Stimulated activated CD8-positive, alpha-beta memory T cell treated with anti-CD3 and anti-CD28 coated beads, Interleukin-4, amount 100 ng/mL, for 1 hour (primary cell): ENCODE measurements at places on chromosomes 11 and 22.

DNA sequence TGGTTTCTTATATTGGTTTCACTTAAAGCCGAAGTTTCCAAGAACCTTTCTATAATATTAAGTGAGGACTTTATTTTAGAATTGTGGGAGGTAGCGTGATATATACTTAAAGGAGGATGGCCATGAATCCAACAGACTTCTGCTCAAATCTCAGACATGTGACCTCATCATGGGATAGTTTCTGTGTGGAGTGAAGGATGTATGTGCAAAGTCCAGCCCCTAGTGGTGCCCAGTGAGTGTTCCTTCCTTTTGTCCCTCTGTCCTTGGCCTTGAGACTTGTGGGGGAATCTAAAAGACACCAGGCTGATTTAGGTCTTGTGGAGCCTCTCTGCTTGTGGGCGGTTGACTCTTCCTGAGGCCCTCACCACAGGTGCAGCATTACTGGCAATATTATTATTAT, 43.7 kb downstream of the BARX2 start:
- DNase-seq: no peak

- no peak for DNase-seq
These were observed 108.2 kb downstream of the SIK3 start for GRCh38 chr11:116990061-116990473.

DNA sequence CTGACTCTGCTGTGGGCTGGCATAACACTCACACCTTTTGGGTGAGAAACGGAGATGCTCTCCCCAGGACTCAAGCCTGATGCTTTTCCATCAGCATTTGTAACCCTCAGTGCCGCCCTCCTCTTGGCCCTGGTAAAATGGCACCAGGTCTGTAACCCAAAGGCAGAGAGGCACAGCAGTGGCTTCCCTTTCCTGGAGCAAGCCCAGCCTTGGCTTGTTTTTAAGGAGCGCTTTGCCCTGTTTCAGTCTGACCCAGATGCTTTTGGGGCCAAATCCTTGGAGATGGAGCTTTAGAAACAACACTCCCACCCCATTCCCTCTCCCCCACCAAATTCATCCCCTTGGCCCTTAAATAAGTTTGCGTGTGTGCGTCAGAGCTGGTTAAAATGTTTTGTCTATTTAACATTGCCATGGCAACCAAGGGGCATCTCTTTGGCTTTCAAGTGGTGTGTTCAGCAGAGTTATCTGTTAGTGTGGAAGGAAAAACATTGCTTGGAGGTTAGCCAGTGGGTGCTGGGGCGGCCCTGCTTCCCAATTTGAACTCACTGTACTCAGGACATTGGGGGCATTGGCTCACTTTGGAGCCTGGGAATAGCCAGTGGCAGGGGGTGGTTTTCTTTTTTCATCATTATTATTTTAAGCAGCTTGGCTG, 134.1 kb downstream of the NAV2 start:
- no peak for DNase-seq

DNA sequence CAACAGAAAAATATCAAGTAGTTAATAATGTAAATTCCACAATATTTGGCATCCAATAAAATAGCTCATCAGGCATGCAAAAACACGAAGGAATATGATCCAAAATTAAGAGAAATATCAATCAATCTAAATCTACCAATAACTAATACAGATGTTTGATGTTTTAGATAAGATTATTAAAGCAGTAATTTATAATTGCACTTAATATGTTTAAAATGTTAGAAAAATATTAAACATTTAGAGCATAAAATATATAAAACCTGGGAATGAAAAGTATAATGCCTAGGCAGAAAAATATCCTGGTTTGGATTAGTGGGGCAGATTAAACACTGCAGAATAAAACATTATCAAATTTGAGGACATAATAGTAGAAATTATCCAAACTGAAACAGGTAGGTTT, 879.9 kb downstream of the FAM181B start:
- DNase-seq: no peak

GRCh38 chr22:30326255-30326705, 461 bp downstream of the TBC1D10A start:
- DNase-seq: no peak

- DNase-seq: no peak
These were observed 15.1 kb downstream of the GDPD5 start for GRCh38 chr11:75510723-75511019.

- no peak for DNase-seq
These were observed 86.1 kb downstream of the GRIA4 start for GRCh38 chr11:105696000-105696399.

DNA sequence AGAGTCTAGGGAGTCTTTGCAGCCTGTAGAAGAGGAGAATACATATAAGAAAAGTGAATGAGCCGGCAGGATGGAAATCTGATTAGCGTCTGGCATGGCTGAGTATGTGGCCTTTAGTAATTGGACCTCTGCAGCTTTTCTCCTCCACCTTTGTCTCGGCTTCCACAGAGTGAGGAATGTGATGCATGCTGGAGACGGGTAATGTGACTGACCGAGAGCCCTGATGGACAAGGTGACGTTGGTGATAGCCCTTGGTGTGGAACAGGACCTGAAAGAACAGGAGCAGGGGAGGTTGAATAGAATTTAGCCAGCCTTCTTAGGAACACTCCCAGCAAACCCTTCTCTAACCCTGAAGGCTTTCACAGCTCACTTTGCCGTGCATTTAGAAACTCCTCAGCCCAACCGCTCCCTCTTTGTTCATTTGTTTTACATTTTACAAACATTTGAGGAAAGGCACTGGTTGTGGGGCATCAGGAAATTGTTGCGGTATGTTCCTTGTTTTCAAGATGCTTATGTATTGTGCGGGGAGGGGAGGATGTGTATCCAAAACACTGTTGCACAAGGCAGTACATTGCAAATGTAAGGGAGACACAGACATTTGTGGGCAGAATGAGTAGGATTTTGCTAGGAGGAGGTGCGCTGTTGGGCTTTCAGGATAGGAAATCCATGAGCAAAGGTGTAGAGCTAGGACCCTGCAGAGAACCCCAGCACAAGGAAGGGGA, 6.9 kb downstream of the GTPBP1 start:
- no peak for DNase-seq

DNA sequence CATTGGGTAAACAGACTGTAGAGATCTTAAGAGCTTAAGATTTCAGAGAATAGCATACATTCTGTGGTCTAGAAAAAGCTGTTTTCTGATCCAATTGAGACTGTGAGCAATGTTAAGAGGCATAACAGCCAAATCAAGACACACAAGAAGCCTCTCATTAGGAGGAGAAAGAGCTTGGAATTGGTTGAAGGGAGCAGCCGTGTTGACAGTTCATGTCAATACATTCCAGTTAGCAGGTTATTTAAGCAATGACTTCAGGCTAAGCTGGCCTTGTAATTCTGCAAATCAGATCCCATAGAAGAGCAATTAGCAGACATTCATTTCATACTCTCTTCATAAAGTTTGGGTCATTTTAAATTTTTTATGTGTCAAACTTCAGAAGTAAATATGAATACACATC, 50.9 kb downstream of the ETS1 start:
- no peak for DNase-seq

- no peak for DNase-seq
These were observed 73.6 kb downstream of the RPL27A start for GRCh38 chr11:8756201-8756600.

GRCh38 chr11:133953999-133954398, 2.8 kb downstream of the IGSF9B start:
- no peak for DNase-seq

- DNase-seq: no peak
These were observed 5.3 kb downstream of the BIRC3 start for GRCh38 chr11:102322560-102322959.

DNA sequence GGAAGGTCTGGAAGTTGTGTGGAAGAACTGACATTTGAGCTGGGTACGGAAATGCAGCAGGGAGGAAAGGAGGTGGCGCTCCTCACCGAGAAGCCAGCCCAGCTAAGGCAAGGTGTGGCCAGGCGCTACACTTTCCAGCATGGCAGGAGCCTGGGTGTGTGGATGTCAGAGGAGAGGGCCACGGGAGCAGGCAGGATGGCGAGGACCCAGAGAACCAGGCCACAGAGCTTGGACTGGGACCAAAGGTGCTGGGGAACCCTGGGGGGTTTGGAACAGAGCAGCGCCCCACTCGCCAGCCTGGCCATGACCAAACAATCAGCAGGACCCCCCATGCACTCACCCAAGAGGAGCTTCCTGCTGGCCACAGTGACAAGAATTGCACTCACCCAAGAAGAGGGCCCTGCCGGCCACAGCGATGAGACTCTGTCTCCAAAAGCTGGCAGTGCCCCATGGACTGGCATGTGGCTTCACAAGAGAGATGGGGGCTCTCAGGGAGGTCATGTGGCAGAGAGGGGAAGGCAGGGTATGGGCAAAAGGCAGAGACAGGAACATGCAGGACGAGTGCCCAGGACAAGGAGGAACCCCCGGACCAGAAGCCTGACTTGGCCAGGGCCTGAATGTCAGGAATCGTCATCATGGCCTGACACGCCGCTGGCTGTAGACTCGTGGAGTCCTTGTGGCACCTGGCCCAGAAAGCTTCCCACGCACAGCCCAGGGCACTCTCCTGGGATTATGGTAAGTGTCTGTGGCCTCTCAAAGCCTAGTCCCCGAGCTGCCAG, 45.4 kb downstream of the IGF2 start:
- no peak for DNase-seq

- no peak for DNase-seq
These were observed 239.0 kb upstream of the CCDC179 start for GRCh38 chr11:23099256-23099655.

- no peak for DNase-seq
These were observed 35.9 kb upstream of the MMP20 start for GRCh38 chr11:102661040-102661439.

DNA sequence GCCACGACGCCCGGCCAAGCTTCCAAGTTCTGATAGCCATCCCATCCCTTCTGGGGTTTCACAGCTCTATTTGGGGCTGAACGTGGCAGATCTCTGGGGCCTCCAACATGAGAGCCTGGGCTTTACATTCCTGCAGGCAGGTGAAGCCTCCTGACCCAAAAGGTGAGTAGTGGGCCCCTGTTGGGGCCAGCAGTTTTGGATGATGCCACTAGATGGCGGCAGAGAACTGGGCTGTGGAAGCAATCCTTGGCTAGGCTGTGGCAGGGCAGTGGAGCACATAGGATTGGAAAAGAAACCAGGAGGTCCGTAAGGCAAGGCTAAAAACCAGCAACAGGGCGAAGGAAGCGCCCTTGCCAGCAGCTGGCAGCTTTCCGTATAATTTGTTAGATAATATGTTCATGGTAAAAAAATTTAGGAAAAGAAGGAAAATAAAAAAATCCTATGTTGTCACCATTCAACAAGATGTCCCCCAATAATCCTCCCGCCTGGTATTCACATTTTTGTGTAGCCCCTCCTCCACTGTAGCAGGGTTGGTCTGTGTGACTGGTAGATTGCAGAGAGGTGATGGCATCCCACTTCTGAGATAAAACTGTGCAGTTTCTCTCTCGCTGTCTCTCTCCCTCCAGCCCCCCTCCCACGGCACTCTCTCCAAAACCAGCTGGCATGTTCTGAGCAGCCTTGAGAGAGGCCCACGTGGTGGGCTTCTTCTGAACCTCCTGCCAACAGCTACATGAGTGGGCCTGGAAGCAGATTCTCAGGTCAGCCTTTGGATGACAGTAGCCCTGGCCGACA, 43.6 kb upstream of the OR4B1 start:
- DNase-seq: peak; percentile 7

GRCh38 chr11:350723-351255, 18.5 kb upstream of the B4GALNT4 start:
- no peak for DNase-seq

DNA sequence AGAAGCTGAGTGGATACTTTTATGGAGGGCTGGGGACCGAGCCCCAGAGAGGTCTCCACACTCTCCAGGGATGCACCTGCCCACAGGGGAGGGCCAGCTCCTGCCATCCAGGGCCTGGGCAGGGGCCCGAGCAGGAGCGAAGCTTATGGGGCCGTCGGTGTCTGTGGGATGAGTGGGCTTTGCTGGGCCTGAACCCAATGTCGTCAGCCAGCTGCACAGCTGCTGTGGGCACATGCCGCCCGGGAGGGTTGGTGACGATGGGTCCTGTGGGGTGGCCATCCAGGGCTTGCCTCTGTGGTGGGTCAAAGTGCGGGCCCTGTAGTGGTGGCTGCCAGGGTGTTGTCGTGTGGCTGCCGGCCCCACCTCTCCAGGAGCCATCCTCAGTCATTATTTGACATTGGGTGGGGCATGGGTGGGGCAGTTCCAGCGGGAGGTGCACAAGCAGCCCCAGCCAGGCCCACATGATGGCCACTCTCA, 447.1 kb downstream of the TBC1D22A start:
- DNase-seq: no peak

DNA sequence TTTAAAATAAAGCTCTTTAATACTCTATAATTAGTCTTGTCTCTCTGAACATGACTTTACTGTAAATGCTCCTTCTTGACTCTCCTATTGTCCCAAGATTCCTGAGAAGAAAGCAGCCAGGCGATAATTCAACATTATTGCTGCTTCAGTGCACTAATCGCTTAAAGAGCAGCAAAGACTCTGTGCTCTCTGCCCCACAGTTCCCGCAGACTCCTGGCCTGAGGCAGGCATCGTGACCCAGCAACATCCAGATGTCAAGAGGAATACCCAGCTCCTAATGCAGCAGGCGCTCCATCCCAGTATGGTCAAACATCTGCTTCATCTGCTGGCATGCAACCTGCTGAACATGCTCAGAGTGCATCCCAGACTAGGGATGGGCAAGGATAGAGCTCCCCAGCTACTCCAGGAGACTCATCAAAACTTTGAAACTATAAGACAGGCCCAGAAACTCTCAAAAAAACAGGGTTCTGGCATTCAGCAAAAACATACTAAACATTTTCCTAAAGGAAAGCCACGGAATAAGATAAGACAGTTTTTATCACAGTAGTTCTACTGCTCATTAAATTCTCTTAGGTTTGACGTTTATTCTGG, 270.0 kb downstream of the SOX6 start:
- no peak for DNase-seq

- DNase-seq: no peak
These were observed 27.6 kb upstream of the CCDC34 start for GRCh38 chr11:27390318-27391295.

GRCh38 chr11:131070365-131070764, 154.1 kb upstream of the SNX19 start:
- DNase-seq: no peak

- DNase-seq: no peak
These were observed 19.5 kb downstream of the MYBPC3 start for GRCh38 chr11:47332791-47333525.

GRCh38 chr11:129300099-129300498, 75.5 kb upstream of the BARX2 start:
- no peak for DNase-seq

GRCh38 chr11:120340529-120340928, 4.3 kb downstream of the ARHGEF12 start:
- no peak for DNase-seq

DNA sequence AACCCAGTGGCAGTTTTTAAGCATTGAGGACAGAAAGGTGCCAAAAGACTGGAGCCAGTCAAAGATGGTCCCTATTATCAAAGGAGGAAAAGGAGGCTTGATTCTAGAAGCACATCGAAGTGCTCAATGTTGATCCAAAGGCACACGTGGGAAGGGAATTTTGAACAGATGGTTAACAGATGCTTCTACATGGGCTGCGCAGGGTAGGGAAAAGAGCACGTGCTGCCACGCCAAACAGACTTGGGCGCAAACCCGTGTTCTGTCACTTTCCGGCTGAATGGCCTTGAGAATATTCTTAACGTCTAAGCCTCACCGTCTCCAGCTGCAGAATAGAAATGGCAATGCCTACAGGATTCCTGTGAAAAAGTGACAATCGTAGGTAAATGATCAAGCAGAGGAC, 217.9 kb upstream of the MTNR1B start:
- DNase-seq: no peak

- DNase-seq: no peak
These were observed 52.2 kb downstream of the ANO5 start for GRCh38 chr11:22244986-22245592.

- DNase-seq: no peak
These were observed 736.5 kb downstream of the DLG2 start for GRCh38 chr11:84890676-84891075.
